Right lung (tissue), 10 donors: ENCODE measurements at places on chromosomes 16 and 17.

DNA sequence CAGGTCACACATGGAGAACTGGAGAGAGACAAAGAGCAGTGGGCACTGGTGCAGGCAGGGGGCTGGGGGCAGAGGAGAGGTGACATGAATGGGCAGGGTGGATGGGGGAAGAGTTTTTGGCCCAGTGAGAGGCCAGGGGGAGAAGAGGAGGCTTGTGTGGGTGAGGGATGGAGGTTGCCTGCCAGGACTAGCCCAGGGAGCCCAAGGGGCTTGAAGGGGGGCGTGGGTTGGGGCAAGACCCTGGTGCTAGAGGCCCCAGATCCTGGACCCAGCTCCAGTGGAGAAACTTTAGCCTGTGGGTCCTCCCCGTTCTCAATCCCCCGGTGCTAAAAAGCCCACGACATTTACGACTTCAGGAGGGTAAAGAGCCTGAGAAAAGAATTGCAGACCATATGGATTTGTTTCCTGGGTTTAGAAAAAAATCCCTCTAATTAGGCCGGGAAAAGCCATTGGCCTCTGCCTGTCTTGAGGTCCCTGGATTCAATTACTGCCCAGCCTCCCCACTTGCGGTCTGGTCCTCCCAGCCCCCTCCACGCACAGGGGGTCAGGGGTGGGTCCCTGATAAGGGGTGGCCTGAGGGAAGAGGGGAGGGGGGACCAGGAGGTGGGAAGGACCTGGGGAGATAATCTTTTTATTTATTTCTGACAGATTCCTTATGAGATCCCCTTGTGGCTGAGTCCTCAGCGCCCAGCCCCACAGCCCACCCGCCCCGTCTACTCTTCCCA lies 33.0 kb downstream of the NGFR start:
- DNase-seq: no peak

DNA sequence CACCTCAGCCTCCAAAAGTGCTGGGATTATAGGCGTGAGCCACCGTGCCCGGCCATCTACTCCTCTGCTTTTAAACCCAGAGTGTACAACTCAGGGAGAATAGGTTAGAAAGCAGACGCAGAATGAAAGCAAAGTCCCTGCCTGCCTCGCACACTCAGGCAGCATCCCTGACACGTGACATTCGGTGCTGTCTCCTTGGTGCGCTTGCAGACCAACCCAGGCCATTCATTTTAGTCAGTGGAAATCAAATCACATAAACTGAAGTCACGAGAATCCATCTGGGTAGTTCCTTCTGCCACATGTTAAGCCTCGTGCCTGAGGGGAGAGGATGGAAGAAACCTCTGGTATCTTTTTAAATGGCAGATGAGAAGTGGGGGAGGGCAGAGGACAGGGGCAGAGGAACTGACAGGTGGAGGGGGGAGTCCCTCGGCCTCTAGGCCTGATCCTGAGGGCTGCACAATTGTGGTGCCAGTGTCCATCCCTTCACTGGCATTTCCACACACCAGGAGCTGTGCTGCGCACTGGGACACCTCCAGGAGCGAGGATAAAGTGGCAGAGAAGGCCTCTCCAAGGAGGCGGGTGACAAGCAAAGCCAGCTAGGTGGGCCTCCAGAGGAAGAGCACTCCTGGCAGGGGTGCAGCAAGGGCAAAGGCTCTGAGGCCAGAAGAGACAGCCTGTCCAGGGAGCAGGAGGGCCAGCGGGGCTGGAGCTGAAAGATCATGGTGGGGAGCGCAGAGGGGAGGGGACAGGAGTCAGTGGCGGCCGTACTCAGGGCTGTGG lies 196.3 kb downstream of the KATNIP start:
- DNase-seq: no peak

GRCh38 chr16:4606354-4606753 lies 8.3 kb downstream of the UBALD1 start:
- no peak for DNase-seq

GRCh38 chr16:66426112-66427035 lies 721 bp upstream of the BEAN1 start:
- no peak for DNase-seq

- DNase-seq: no peak
Measured at GRCh38 chr17:4340914-4341615, 25.4 kb downstream of the UBE2G1 start.

GRCh38 chr16:15507301-15507958 lies 73.0 kb downstream of the BMERB1 start:
- DNase-seq: no peak

GRCh38 chr17:59349178-59349577 lies 17.7 kb downstream of the YPEL2 start:
- no peak for DNase-seq

GRCh38 chr17:49676276-49676868 lies 1.5 kb downstream of the SPOP start:
- DNase-seq: no peak

GRCh38 chr17:56679777-56680422 lies 86.4 kb downstream of the NOG start:
- no peak for DNase-seq

GRCh38 chr17:33967608-33968349 lies 287.3 kb upstream of the CCL2 start:
- DNase-seq: no peak
